LHCN-M2 (cell line): ENCODE measurements at places on chromosomes 6 and 20. TPM values are rescaled to one million over a fixed set of nuclear protein-coding genes. Genes with fewer than 3 reads are reported as not detected.

DNA sequence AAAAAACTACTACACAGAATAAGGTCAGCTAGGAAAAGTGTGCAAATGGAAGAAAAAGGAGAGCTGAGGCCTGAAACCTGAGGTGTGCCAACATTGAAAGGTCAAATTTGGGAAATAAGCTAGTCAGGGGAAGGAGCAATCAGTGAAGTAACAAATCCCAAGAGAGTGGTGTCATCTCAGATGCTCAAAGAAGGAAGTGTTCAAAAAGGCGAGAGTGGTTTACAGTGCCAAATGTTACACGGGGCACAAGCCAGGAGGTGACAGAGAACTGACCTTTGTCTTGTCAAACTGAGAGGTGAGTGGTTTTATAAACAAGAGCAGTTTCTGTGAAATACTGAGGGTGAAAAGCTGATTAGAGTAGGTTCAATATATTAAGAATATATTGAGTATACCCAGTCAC, 83.0 kb upstream of the TCF21 start:
- DNase-seq: no peak

- peak; percentile 75 for DNase-seq
These were observed 828 bp upstream of the SULF2 start for GRCh38 chr20:47785854-47786764.

Gene FAM217A
- not detected in 2 replicates for total RNA-seq

Gene CBLN4
- not detected in 2 replicates for total RNA-seq

Gene EYA4
- total RNA-seq: 12.1 and 13.0 TPM in 2 replicates

Gene EIF2S2
- 73.9 and 83.6 TPM in 2 replicates for total RNA-seq
